ENCODE measurements at places on chromosomes 2 and 18.
A peak's percentile ranks its signal among the peaks of the same experiment; 100 is the strongest.

GRCh38 chr2:54473851-54474250 is 17.7 kb downstream of the SPTBN1 start:
- DNase-seq = no peak

DNA sequence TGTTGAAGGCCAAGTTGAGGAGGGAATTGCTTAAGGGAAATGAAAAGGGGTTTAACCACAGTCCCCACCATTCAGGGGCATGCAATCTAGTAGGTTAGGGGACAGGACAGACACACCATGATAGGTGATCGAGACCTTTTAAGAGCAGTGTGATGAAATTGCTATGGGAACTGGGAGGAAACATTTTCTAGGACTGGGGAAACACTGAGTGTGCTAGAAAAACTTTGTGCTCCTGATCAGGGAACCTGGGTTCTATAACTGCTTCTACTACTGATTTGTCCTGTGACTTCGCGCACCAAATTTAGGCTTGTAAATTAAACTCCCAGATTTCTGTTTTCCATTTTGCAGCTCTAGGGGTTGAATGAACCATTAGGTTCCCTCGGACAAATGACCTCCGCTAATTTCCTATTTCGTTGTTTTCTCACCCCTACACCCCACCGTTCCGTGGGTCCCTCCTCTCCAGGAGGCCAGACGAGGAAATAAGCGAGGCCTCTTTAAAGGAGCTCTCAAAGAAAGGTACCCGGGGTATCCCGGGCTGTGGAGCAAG is 371 bp upstream of the LCLAT1 start:
- no peak for DNase-seq

GRCh38 chr2:79375817-79376216 is 137.0 kb upstream of the CTNNA2 start:
- DNase-seq = no peak

DNA sequence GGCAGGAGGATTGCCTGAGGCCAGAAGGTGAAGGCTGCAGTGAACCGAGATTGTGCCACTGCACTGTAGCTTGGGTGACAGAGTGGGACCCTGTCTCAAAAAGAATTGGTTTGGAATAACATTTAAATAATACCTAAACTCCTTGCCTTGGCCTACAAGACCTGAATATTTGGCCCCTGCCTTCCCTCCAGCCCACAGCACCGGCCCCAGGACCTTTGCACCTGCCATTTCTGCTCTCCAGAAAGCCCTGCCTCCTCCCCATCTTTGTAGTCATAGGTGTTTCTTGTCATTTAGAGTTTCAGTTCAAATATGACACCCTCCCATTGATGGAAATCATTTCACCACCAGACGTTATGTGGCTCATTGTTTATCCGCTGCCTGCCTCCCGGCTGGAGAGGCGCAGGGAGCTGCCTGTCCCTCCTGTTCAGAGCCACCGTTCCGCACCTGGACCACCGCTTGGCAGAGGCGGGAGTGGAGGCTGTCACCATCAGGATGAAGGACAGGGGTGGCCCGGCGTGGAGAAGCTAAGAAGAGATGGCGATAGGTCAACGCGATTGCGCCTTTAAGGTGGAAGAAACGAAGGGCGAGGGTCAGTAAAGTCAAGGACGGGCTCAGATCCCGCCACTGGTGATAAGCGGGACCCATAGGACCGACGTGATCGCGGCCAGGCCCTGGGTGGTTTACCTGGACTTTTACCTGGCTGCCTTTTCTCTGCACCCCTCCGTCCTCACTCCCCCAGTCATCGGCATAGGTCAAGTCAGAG is 638 bp upstream of the LPIN1 start:
- DNase-seq = peak; percentile 32

- no peak for DNase-seq
These were observed 11.9 kb upstream of the NMUR1 start for GRCh38 chr2:231542136-231542535.

GRCh38 chr2:8608411-8608954 is 73.4 kb upstream of the ID2 start:
- DNase-seq = no peak

DNA sequence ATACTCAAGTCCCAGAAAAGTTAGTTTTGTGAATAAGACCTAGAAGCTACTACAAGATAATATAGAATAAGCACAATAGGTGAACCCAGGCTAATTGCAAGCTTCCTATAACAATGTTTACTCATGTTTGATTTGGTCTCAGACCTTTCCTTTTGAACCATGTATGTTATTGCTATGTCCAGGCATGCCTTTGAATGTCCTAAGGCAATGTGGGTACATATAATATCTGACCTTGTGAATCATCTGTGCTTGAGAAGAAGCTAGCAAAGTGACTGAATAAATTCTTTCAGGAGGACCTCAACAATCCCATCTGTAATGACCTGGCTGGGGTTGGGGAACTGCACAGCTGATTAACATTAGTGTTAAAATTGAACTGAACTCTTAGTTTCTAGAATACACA is 1285.9 kb upstream of the CELF4 start:
- DNase-seq = no peak

- DNase-seq = peak; percentile 66
These were observed 68.5 kb downstream of the COPS8 start for GRCh38 chr2:237154082-237154638.

DNA sequence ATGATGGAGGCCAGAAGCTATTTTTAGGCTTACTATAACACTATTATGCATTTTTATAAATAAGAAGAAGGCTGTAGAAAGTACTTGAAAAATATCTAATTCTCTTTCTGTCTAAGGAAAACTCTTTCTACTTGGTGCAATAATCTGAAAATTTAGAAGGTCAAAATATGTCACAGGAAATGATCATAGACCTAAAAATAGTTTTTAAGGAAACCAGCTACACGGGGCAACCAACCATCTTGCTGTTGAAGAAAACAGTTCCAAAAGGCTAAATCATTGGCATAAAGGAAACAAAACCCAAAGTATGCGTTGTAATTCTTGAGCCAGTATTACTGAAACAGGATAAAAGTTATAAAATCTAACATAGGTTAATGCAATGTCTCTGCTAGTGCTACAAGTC is 40.2 kb downstream of the SOCS6 start:
- no peak for DNase-seq

DNA sequence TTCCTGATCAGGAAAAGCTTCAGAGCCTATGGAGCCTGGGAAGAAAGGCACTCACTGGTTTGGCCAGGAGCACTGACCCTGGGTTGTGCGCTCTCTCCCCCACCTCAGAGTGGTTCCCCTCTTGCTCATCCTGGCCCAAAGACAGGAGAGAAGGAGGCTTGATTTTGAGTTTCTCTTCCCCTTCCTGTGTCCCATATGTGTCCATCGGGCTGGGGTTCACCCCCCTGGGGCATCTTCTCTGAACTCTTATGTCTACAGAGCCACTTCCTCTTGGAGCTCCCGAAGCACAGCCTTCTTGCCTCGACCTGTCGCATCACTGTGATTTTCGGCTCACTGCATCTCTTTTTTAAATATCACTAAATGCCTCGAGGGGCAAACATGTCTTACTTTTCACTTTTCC is 692.3 kb downstream of the RNF144A start:
- no peak for DNase-seq

- no peak for DNase-seq
These were observed 8.0 kb downstream of the PCARE start for GRCh38 chr2:29066271-29066860.

DNA sequence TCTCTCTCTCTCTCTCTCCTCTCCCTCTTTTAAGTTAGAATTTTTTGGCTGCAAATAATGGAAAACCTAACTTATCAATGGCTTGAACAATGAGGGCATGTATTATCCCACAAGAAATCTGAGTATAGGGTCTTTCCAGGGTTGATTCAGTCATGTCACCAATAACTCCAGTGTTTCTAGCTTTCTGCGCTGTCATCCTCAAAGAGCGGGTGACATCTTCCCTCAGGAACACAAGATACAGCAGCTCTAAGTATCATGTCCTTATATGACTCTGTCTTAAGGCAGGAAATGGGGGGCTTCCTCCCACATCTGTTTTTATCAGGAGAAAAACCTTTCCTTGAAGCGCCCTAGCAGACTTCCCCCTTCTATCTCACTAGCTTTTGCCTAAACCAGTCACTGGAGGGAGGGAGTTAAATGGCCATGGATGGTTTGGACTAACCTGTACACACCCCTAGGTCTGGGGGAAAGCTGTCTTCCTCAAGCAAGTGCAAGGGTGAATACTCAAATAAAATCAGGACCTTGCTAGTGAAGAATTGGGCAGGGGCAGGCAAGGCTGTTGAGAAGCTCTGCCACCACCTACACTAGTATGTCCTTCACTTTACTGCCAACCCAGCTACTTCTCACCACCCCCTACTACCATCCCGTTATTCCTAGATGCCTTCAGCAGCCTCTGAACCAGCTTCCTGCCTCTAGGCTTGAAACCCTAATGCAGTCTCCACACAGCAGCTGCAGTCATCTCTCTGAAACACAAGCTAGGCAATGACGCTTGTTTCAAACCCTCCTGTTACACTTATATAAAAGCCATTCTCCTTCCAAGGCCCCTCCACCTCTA is 7.5 kb upstream of the TUBA4A start:
- DNase-seq = no peak

- DNase-seq = no peak
These were observed 120.9 kb upstream of the TTN start for GRCh38 chr2:178928077-178928476.

- no peak for DNase-seq
These were observed 92.3 kb downstream of the TTC27 start for GRCh38 chr2:32719933-32720716.

DNA sequence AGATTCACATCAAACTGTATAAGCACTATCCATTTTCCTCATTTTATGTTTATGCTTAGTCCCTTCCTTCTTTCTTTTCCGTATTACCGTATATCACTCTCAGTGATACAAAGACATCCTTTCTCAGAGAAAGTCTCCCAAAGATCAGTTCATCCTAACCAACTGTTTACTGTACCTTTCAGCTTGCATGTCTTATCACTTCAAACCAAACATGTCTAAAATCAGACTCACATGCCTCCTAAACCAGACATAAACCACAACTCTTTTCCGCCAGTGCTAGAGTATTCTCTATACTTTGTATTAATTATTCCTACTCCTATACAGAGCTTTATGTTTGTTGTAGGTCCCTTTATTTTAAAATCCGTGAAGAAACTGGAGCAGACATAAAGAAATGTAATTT is 41.5 kb downstream of the KCMF1 start:
- no peak for DNase-seq

DNA sequence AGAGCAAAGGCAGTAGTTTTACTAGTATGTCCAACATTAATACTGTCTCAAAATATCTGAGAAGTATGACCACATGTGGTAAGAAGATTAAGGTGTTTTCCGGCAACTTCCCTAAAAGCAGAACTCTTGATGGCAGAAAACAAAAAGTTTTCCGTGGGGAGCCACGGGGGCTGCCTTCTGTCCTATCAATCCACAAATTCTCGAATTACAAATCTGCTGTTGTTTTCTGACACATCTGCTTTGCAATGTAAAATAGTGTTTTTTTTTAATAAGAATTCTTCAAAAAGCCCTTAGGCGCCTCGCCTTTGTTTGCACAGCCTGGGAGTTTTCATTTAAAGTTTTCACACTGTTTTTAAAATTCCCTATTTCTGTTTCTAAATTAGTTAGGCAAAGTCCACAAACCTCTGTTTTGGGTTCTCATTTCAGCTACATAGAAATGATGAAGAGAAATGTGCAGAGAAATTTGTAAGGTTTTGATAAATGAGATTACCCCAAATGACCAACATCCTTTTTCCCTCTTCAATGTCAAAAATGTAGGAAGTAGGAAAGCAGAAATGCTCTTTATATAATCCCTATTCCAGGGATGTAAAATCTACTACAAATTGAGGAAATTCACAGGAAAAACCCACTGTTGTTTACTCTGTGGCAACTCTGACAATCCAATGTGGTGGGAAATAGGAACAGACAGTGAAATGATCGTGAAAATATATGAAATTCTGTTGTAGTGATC is 385.8 kb downstream of the ZEB2 start:
- no peak for DNase-seq

- no peak for DNase-seq
These were observed 22.3 kb downstream of the DOK1 start for GRCh38 chr2:74576863-74577229.

GRCh38 chr18:6639305-6639704 is 90.2 kb upstream of the ARHGAP28 start:
- no peak for DNase-seq

DNA sequence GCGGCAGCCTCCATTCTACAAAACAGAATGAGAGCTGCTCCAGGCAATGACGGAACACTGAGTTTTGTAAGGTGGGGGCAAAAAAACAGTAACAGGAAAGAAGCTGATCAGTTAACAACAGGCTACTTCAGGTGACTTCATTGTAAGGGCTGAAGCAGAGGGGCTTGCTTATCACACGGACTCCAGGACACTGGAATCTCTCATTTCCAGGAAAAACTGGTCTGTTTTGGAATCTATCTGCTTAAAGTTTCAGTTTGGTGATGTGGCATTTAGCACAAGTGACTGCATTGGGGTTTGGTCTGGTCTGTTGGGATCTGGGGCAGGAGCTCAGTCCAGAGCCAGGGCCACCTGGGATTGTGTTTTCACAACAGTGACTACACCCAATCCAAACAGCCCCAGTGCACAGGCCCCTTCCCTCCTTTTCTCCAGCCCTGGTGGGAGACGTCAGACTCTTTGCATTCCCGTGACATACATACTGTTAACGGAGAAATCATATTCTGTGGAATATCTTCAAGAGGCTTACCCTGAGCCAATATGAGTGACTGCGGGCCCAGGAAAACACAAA is 14.1 kb downstream of the AMER3 start:
- DNase-seq = no peak

- no peak for DNase-seq
These were observed 359.9 kb downstream of the ARHGAP15 start for GRCh38 chr2:143489145-143489544.

DNA sequence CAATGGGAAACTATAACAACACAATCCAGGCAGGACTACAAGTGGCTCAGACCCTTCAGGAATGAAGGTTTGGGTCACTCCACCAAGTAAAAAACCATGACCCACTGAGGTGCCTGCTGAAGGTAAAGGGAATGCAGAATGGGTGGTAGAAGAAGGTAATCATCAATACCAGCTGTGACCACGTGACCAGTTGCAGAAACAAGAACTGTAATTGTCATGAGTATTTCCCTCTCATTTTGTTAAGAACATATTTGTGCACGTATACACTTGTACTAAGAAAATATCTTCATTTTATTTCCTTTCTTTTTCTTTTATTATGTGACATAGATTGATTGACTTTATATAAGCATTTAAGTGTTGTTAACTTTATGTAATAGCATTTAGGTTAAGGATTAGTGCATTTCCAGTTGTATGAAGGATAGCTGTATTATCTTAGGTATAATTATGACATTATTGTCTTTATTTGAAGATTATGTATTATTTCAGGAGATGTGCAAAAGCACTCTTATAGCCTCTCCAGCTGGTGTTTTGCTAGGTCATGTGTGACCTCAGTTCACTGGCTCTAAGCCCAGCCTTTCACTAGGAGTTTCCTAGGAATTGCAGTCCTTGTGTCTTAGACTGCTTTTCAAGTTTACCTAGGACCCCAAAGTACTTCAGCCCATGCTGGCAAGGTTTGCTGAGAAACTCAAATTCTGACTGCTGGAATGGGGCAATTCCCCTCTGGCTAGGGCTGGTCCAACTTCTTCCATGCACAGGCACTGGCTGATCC is 125.7 kb upstream of the DPP10 start:
- DNase-seq = no peak

GRCh38 chr2:105320651-105321215 is 8.8 kb downstream of the TGFBRAP1 start:
- DNase-seq = no peak

Data from activated naive CD8-positive, alpha-beta T cell treated with anti-CD3 and anti-CD28 coated beads, Interleukin-2, amount 10 ng/mL, durations not matched to agents 7 days and 5 days (primary cell).